Left cardiac atrium (tissue), 4 donors: ENCODE measurements at places on chromosomes 3 and 15. TPM values are rescaled to one million over a fixed set of nuclear protein-coding genes. Genes with fewer than 3 reads are reported as not detected.
A peak's percentile ranks its signal among the peaks of the same experiment; 100 is the strongest.

- no peak for DNase-seq
Measured at GRCh38 chr15:39774688-39775267, 7.9 kb downstream of the FSIP1 start.

DNA sequence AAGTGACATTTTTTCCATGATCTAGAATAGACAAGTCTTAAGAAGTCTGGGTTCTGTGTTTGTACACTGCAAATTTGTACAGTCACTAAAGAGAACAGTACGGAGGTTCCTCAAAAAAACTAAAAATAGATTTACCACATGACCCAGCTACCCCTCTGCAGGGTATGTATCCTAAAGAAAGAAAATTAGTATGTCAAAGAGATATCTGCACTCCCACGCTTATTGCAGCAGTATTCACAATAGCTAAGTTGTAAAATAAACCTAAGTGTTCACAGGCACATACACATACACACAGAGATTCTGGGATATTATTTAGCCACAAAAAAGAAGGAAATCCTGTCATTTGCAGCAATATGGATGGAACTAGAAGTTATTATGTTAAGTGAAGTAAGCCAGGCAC, 120.4 kb downstream of the ZIC1 start:
- no peak for DNase-seq

DNA sequence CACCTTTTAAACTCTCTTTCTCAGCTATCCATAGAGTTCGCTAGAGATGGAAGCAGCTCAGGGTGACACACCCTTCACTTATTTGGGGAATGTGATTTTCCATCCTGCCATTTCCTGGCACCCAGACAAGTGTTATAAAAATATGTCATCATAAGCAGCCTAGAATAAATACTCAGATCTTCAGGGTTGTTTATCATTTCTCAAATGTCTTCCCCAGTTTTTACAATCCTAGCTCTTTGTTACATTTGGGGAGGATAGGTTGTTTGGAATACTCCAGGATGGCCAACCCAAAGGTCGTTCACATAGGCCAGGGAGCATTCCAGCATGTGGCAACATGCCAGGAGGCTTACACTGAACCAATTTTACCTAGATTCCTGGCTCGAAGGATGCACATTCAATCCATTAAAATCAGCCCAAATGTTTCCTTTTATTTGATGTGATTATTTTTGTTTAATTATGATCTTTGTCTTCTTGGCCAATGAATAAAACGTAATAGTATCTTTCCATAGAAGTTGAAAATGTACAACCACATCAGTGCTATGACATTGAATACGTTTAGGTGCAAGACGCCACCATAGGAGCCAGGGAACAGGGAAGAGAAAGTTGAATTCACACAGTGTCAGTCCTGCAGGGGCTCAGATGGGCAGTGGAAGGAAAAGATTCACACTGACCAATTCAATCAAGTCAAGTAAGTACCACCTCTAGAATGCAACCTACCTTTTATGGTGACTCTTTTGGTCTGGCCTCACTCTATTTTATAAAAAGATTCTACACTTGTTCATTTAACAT, 537.7 kb upstream of the MDFIC2 start:
- peak; percentile 23 for DNase-seq

GRCh38 chr3:9301091-9301490, 51.6 kb upstream of the SRGAP3 start:
- DNase-seq: no peak

The ZNF717 gene
- total RNA-seq: 8.5 TPM

The SLC30A4 gene
- 4.9 TPM for total RNA-seq
